NCI-H510A (cell line): ENCODE measurements at places on chromosomes 12 and 14.

GRCh38 chr14:101098641-101099040 lies 195.1 kb upstream of the RTL1 start:
- DNase-seq, result no peak

GRCh38 chr14:99605299-99605961 lies 1.4 kb upstream of the CCDC85C start:
- peak; percentile 58 for DNase-seq

DNA sequence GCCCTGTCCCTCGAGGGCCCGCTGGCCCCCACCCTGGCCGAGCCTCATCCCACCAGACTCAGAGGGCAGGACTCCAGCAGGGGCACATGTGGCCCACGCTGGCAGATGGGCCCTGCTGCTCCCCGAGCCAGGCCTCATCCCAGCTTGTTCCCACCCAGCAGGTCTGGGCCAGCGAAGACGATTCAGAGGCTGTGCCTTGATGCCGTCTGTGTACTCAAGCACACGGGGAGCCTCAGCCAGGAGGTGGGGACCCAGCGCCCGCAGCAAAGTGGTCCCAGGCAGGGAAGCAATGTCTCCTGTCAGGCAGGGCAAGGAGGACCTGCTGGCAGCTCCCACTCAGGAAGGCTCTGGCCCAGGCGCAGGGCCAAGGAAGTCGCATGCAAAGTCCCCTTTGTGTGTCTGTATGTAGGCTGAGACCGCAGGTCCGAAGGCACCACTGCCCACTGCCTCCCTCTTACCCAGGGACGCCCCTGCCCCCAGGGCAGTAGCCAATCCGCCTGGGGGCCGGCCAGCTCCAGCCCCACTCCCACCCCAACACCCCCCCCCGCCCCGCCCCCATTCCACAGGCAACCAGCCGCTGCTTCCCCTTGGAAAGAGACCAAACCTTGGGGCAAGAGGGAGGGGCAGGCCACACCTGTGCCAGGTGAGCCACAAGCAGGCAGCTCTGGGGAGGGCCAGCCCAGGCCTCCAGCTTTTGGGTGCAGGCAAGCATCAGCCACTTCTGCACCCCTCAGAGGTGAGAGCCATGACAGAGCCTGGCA lies 9.4 kb downstream of the DEGS2 start:
- DNase-seq, result no peak

- no peak for DNase-seq
Measured at GRCh38 chr12:132160016-132160415, 15.8 kb downstream of the NOC4L start.

DNA sequence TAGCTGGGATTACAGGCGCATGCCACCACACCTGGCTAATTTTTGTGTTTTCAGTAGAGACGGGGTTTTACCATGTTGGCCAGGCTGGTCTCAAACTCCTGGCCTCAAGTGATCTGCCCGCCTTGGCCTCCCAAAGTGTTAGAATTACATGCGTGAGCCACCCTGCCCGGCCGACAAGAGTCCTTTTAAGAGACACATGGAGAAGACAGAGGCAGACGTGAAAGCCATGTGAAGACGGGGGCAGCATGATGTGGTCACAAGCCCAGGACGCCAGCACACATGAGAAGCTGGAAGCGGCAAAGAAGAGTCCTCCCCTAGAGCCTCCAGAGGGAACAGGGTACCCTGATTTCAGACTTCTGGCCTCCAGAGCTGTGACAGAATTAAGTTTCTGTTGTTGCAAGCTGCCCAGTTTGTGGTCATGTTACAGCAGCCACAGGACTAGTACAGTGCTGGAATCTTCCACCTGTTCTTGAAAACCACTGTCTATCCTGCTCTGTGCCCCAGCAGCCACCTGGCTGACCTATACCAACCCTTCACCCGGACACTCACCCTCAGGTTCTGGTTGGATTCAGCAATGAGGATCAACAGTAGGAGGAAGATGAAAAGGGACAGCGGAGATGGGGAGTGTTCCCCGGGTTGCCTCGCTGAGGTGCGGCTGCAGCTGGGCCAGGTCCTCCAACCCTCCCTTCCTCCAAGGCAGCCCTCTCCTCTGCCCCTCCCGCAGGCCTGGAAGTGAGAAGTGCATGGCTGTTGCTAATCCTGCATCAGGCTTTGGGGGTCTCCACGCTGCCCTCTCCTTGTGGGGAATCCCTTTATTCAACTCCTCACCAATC lies 16.9 kb downstream of the VPS37B start:
- no peak for DNase-seq

DNA sequence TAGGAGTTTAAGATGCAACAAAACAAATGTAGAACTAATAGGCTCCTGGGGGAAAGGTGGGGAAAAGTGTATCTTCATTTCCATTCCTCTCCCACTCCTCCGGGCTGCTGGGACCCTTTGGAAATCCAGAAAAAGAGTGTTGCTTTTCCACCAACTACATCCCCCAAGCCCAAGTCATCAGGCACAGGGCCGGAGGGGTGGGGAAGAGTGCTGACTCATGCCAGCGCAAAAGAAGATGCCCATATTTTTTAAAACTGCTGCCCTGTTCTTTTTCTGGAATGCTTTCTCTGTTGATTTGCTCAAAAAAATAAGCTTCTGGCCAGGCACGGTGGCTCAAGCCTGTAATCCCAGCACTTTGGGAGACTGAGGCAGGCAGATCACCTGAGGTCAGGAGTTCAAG lies 70.9 kb downstream of the TBK1 start:
- DNase-seq, result no peak

- DNase-seq, result no peak
Measured at GRCh38 chr12:105331805-105332251, 1.3 kb downstream of the C12orf75 start.

DNA sequence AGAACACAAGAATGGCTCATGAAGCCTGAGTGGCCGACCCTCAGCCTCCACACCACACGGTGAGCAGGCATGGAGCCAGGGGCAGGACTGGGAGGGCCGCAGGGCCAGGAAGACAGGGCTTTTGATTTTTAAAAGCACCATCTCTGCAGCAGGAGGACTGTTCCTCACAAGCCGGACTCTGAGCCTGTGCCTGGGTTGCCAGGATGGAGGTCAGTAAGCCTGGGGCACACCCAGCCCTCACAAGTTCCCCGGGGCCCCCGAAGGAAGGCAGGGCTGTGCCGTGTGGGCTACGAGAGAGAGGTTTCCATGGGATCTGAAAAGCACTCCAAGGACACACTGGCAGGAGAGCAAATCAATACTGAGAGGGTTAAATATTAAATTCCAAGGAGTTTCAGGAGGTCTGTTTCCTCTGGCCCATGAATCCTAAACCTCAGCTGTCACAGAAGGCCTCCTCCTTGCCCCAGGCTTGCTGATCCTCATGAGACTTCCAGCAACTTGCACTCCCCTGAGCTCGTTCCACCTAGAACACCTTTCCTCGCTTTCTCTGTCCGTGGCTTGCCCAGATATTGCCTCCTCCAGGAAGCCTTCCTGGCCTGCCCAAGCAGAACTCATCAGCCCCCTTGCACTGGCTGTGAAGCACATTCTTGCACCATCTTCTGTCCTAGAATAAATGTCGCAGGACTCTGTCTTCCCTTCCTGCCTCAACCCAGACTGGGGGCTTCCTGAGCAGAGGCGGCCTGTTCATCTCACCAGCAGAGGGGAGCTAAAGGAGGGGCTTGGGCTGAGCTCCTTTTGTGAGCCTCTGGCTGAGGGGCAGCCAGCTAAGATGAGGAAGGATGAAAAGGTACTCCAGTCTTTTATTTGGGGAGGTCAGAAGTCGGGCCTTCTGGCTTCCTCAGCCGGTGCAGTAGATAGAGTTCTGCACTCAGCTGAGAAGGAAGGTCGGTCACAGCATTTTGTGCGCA lies 64.6 kb downstream of the CCDC88C start:
- no peak for DNase-seq

GRCh38 chr12:63752283-63752682 lies 27.4 kb upstream of the RXYLT1 start:
- DNase-seq, result no peak

- DNase-seq, result no peak
Measured at GRCh38 chr12:8052679-8053078, 13.5 kb downstream of the C3AR1 start.

DNA sequence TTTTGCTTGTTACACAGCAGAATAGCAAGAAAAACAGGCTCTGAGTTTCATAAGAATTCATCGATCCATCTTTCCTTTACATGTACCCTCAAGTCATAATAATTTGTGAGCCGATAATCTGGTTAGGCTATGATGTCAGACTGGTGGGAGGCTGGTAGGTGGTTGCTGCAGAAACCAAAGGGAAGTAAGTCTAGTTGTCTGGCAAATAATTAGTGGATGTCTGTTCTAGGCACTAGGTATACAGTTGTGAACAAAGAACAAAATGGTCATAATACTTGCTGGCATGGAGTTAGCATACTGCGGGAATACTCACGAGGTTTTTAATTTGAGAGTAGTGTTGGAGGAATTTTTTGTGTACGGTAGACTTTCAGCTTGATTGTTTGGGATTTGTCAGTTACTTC lies 8.8 kb downstream of the SUSD6 start:
- no peak for DNase-seq

DNA sequence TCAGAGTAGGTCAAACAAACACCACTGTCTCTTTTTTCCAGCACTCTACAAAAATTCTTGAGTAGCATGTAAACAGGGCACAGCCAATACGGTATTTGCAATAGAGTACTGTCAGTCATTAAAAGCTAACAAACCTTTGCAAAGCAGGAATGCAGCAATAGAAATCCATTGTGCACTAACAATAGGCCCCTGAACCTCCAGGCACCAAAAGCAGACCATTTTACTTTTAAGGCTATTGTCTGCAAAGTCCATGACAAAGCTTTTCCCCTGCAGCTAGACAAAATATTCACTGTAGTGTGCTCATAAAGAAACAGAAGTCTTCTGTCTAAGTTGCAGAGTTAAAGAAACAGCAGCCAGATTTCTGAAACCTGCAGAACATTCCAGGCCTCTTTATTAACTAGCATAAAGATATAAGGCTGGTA lies 191.9 kb downstream of the SOX5 start:
- no peak for DNase-seq

DNA sequence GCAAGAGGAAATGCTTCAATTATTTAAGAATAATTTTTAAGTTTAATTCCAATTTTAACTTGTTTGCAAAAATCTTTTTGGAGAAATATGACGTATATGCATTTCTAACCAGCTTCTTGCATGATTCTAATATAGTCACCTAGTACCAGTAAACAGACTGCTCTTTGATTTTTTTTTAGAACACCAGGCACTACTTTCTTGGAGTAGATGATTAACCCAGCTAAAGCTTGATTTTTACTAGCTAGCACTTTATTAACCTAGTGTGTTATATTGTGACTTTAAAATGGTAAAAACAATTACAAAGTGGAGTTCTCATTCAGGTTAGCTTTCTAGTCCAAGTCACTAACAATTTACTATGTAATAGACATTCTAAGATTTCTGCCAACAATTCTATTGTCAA lies 32.6 kb upstream of the FGD4 start:
- DNase-seq, result no peak

DNA sequence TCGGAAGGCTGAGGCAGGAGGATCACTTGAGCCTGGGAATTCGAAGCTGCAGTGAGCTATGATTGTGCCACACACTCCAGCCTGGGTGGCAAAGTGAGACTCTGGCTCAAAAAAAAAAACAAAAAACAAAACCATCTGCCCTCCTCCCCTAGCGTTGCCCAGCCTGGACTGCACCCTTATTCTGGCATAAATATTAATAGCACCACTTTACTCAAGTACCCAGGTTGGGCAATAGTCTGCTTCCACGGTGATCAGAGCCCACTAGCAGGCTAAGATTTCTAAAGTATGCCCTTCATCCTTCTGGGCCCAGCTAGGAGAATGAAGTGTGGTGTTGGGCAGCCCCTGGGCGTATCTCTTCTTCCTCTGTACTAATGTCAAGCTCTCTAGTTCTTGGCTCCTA lies 33.3 kb downstream of the KCTD10 start:
- DNase-seq, result no peak

GRCh38 chr12:6469609-6470374 lies 685 bp downstream of the VAMP1 start:
- DNase-seq, result no peak

GRCh38 chr12:153080-153746 lies 60.7 kb downstream of the SLC6A12 start:
- peak; percentile 77 for DNase-seq

GRCh38 chr14:100047600-100047999 lies 17.6 kb upstream of the EVL start:
- no peak for DNase-seq

DNA sequence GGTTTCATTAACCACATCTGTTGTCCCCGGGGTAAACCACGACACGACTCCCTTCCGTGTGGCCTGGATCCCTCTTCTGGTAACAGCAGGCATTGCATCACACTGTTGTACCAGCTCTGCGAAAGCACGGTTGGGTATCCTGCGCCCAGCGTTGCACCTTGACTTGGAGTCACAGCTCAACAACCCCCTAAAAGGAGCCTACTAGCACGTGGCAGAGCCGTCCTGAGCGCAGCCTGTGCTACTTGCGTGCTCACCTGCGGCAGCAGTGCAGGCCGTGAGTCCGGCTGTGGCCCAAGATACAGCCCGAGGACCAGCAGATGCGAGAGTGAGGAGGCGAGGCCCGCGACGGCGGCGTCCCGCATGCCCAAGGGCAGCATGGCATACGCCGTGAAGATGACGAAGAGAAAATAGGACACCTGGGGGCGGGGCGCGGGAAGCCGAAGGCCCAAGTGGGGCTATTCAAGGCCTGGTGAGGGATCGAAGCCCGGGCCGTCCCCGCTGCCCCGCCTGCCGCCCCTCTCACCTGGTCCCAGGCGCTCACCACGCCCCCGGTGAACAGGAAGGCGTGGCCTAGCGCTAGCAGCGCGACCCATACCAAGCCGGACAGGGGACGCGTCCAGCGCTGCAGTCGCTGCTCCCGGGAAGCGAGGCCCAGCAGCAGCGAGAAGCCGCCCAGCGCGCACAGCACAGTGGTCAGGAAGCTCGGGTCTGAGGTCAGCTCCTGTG lies 2.4 kb downstream of the ADCY4 start:
- DNase-seq, result peak; percentile 39

DNA sequence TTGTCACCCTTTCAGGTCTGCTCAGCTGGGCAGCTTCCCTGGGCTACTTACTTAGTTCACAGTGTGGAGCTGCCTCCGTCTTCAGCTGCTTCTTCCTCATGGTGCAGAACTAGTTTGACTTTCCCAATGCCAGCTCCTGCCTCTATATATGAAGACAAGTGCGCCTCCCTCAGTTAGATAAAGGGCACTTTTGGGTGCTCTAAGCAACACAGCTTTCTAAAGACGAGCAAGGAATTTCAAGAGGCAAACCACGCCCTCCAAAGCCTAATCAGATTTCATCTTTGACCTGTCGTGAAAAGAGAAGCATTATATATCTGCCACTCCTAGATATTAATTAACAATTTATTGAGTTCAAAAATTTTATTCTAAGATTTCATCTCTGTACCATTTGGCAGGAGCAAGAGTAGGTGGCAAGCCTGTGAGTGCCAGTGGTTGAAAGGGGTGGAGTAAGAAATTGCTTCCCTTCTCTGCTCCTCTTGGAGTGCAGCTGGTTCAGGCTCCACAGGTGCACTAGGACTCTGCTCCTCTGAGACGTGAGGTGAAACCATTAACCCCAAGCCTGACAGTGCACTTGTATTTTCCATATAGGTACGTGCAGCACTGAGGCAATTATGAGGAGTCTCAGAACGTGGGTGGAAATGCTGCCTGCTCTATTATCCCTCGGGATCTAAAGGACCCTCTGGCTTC lies 2.1 kb upstream of the SLC11A2 start:
- DNase-seq, result peak; percentile 38

GRCh38 chr14:51298895-51299294 lies 58.8 kb downstream of the TMX1 start:
- DNase-seq, result no peak

GRCh38 chr14:90760591-90761316 lies 55.5 kb downstream of the TTC7B start:
- no peak for DNase-seq
